ENCODE measurements at places on chromosomes 13 and 19.

DNA sequence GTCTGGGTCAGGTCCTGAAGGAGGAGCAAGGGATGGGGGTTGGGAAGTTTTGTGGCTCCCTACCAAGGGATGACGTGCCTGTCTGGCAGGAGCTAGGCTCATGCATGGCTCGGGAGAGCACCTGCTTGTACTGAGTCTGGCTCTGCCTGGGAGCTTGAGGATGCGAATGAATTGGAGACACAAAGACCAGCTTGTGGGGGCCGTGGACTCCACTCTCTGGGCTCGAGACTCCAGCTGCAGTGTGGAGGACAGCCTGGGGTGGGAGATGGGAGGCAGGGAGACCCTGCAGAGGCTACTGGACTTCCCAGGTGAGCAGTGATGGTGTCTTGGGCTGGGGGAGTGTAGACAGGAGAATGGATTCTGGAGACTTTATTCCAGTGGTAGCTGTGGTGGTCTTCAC, 15.2 kb upstream of the URI1 start:
- no peak for DNase-seq

- no peak for DNase-seq
Measured at GRCh38 chr13:41765813-41766212, 195.1 kb downstream of the VWA8 start.

- DNase-seq, result no peak
Measured at GRCh38 chr13:80039000-80039399, 301.9 kb downstream of the SPRY2 start.

DNA sequence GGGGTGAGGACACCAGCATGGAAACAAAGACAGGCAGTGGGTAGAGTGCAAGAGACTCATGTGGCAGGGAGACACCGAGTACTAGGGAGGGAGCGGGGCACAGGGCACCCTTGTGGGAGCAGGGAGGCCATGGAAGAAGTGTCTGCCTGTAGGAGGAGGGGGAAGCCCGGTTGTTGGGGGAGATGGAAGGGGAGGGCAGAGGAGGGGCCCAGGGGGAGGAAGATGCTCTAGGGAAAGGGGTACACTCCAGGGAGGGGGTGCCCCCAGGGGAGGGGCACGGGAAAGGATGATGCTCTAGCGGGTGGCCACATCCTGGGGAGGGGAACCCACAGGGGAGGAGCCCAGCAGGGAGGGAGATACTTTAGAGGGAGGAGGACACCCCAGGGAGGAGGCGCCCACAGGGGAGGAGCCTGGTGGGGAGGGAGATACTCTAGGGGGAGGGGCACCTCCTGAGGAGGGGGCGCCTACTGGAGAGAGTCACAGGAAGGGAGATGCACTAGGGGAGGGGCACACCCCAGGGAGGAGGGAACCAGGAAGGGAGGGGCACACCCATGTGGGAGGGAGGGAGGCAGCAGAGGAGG, 24.9 kb downstream of the CPAMD8 start:
- DNase-seq, result peak; percentile 32

DNA sequence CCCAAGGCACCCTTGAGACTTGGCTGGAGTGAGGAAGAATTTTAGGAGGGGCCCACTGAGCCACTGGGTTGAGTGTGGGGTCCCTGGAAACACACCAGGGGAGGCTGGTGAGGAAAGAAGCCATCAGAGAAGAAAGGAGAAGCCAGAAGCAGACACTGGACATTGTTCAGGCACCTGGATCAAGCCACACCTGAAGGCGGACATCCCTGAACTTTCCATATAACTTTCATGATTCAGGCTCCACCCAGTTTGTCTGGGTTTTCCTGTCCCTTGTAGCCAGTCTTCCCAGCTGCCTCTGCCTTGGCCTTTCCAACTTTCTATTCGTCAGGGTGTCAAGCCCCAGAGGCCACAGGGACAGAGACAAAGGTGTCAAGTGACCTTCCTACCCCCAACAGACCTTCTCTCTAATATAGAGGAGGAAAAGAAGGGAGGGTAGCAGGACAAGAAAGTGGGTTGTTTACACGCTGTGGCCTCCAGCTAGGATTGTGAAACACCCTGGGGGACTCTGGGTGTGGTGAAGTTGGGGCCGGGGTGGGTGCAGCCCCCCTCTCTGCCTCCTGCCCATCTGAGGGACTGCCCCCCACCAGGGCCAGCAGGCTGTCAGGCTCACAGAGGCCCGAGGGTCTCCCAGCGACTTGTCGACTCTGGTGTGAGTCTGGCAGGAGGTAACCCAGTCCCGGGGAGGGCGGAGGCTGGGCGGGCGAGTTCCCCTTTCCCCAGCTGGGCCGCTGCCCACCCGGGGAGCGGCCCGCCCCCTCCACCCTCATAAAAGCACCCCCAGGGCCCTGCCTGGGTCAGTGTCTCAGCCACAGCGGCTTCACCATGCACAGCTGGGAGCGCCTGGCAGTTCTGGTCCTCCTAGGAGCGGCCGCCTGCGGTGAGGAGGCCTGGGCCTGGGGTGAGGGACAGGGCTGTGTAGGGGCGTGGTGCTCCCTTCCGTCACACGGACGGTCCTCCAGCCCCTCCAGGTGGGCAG, at the start of gene CFD:
CFD (plus strand) TSS at position 797 of the 976 bp plus-strand sequence; CDS start at position 823, 26 bp downstream.
- no peak for DNase-seq
